Neural crest cell (in vitro differentiated cells): ENCODE measurements at places on chromosomes 5 and 9. TPM values are rescaled to one million over a fixed set of nuclear protein-coding genes. Genes with fewer than 3 reads are reported as not detected.

BTNL8 gene
- total RNA-seq, result not detected in 2 replicates

DNA sequence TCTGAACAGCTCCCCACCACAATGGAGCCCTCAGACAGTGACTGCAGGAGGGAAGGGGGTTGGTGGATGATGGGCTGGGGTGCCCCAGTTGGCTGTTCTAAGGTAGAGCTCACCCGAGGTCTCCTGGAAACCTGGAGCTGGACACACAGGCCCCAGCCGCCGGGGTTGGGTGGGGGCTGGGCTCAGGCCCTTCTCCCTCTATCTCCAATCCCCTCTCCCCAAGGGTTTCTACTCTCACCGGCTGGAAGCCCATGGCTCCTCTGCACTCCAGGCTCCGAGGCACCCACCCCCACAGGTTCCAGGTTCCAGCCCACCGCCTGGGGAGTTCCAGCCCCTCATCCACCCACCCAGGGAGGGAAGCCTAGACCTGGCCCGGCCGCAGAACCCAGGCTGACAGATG is 766 bp downstream of the NR5A1 start:
- no peaks in the 10 kb centered on the region for H3K36me3 ChIP-seq
- peaks cover 6% of the 10 kb centered on the region for H3K4me1 ChIP-seq
- peaks cover 55% of the 10 kb centered on the region for H3K27me3 ChIP-seq
- H3K4me3 ChIP-seq, result no peak overlapping the region
- H3K27ac ChIP-seq, result no peak overlapping the region

DNA sequence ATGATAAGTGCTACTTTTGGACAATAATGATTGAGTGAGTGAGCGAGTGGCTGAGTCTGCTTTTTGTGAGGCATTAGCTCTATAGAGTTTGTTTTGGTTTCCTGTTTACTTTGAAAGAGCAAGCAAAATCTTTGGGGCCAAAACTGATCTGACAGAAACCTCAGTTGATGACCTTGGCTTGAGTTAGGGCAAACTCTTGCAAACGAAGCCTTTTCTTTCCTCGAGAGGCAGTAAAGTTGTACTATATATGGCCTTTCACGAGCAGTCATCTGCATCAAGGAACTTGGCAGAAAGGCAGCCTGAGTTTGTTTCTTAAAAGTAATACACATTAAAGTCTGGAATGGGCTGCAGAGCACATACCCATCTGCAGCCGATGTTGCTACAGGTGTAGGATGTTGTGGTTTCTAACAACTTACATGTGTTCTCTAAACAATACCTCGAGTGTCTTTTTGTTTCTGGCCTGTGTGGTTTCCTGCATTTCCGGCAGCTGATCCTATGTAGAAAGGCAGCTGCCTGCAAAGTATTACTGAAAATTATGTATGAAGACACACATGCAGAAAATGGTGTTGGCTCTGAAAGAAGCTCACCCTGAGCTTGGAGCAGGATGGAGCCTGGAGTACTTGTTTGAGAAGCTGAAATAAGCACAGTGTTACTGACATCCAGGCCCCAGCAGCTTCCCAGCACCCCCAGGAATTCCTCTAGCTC is 60.8 kb downstream of the FOXD1 start:
- peaks cover 8% of the 10 kb centered on the region for H3K36me3 ChIP-seq
- H3K4me3 ChIP-seq, result no peak overlapping the region
- H3K4me1 ChIP-seq, result no peaks in the 10 kb centered on the region
- H3K27me3 ChIP-seq, result peaks cover 21% of the 10 kb centered on the region
- no peak overlapping the region for H3K27ac ChIP-seq
- DNase-seq, result no peak

DNA sequence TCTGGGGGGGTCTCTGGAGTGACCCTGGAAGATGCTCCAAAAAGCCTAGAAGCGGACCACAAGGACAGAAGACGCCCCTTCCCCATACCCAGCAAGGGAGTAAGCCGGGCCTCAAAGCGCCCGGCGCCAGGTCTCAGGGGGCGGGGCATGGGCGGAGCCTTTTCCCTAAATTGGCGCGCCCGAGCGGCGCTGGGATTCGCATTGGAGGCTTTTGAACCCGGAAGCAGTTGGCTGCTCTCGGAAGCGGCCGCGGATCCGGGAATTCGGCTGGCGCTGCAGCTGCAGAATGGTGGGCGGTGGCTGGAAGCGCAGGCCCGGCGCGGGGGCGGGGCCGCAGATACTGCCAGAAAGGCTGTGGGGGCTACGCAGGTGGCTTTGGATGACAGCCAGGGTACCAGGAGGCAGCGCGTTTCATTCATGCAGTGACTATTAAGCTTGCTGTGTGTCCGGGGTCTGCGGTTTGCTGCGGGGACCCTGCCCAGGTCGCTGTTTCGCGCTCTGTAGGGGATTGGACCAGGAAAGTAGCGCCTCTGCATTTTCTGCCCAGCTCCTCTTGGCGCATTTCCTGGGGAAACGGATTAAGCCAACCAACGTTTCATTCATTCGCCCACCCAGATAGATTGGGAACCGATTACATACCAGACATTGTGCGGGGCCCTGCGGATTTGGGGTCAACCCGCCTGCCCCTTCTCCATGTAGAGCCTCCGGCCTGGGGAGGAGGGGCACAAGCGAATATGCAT is 83.0 kb upstream of the FREM1 start:
- DNase-seq, result peak; percentile 73
- peak overlapping the region; percentile 40 for H3K27ac ChIP-seq
- peaks cover 7% of the 10 kb centered on the region for H3K36me3 ChIP-seq
- peak overlapping the region; percentile 87 for H3K4me3 ChIP-seq
- peaks cover 24% of the 10 kb centered on the region for H3K4me1 ChIP-seq
- no peaks in the 10 kb centered on the region for H3K27me3 ChIP-seq

- no peak overlapping the region for H3K27ac ChIP-seq
- no peaks in the 10 kb centered on the region for H3K4me1 ChIP-seq
- no peaks in the 10 kb centered on the region for H3K27me3 ChIP-seq
- DNase-seq, result no peak
- H3K36me3 ChIP-seq, result no peaks in the 10 kb centered on the region
Measured at GRCh38 chr5:31993165-31993961, 180.8 kb downstream of the GOLPH3 start.

DNA sequence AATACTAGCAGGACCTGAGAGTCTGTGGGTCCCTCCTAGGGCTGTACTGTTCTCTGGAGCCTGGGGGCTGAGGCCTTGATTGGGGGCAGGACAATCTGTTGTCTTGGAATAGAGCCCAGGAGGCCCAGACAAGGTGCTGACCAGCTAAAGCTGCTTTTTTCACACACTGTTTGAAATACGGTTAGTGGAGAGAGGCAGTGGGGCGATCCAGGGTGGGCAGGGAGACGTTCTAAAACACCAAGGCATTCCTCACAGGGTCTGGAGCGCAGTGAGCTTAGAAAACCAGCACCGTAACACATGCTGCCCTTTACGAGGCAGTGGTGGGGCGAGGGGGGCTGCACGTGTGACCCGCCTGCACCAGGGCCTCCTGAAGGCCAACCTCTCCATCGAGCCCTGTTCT is 55.1 kb downstream of the EHMT1 start:
- no peak overlapping the region for H3K4me3 ChIP-seq
- H3K27me3 ChIP-seq, result no peaks in the 10 kb centered on the region
- H3K27ac ChIP-seq, result no peak overlapping the region
- H3K4me1 ChIP-seq, result peaks cover 51% of the 10 kb centered on the region
- peaks cover 19% of the 10 kb centered on the region for H3K36me3 ChIP-seq

- H3K36me3 ChIP-seq, result peaks cover 7% of the 10 kb centered on the region
- peak overlapping the region; percentile 3 for H3K27ac ChIP-seq
- H3K4me1 ChIP-seq, result no peaks in the 10 kb centered on the region
- peaks cover 7% of the 10 kb centered on the region for H3K27me3 ChIP-seq
Measured at GRCh38 chr9:138078846-138079245, 201.3 kb downstream of the CACNA1B start.

DNA sequence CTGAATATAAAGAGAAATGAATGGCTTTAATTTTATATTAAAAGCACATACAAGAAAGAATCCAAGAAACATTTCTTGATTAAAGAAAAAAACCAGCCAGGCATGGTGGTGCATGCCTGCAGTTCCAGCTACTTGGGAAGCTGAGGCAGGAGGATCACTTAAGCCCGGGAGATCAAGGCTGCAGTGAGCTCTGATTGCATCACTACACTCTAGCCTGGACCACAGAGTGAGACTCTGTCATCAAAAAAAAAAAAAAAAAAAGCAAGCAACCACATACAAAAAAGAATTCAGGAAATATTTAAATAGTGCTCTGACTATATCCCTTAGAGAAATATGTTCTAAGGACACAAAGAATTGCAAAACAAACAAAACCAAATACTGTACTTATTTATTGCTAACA is 2.5 kb upstream of the PLAC8L1 start:
- no peak overlapping the region for H3K4me3 ChIP-seq
- H3K36me3 ChIP-seq, result peaks cover 3% of the 10 kb centered on the region
- no peaks in the 10 kb centered on the region for H3K27me3 ChIP-seq
- no peak for DNase-seq
- H3K4me1 ChIP-seq, result no peaks in the 10 kb centered on the region

GRCh38 chr5:60487885-60488442 is 212.0 kb downstream of the DEPDC1B start:
- H3K27ac ChIP-seq, result no peak overlapping the region
- no peaks in the 10 kb centered on the region for H3K27me3 ChIP-seq
- no peak overlapping the region for H3K4me3 ChIP-seq

DNA sequence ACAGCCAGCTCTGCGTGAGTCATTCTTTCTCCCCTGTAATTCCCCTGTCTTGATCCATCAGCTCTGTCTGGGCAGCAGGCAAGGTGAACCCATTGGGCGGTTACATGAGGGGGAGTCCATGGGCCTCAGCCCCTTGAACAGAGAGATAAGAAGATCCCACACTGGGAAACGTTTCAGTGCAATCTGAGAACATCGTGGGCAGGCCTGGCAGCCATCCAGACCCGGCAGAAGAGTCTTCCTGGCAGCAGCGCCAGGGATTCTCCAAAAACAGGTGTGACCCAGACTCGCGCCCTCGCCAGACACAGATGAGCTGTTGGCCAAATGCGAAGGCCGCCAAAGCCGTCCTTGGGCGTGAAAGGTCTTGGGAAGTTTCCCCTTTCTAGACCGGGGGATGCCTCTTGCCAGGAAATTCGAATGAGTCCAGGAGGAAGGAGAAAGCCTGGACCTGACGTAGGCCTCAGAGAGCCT is 6.4 kb upstream of the SLC12A7 start:
- H3K36me3 ChIP-seq, result no peaks in the 10 kb centered on the region
- H3K27me3 ChIP-seq, result no peaks in the 10 kb centered on the region
- peaks cover 4% of the 10 kb centered on the region for H3K4me1 ChIP-seq
- no peak overlapping the region for H3K4me3 ChIP-seq

DNA sequence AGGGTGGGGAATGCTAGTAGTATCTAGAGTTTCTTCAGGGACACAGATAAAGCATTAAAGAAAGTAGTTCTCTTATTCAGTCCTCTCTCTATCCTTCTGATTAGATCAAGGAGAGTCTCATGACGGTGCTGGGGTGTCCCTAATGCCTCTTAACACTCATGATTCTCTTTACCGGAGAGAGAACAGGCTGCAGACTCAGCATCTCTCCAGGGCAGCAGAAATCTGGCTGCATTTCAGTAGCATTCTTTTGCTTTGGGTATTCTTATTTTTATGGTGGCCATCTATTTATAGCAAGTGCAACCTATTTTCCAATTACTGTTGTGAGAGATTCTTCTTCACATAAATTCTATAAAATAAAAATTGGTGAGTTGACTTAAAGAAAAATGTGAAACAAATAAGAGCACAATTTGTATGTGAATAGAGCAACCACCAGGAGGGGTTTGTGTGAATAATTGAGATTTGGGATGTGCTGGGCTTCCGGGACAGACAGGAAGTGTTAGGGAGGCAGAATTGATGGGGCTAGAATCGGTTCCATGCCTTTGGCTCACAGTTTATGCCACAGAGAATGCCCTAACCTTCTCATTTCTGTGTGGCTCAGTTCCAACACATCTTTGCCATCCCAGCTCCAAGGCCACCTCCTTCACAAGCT is 23.8 kb upstream of the BOD1 start:
- no peak overlapping the region for H3K27ac ChIP-seq
- no peak for DNase-seq
- no peak overlapping the region for H3K4me3 ChIP-seq
- peaks cover 22% of the 10 kb centered on the region for H3K4me1 ChIP-seq
- no peaks in the 10 kb centered on the region for H3K27me3 ChIP-seq

GRCh38 chr5:11052871-11053270 is 291.8 kb upstream of the DAP start:
- no peak overlapping the region for H3K4me3 ChIP-seq
- H3K27me3 ChIP-seq, result no peaks in the 10 kb centered on the region
- H3K27ac ChIP-seq, result no peak overlapping the region
- DNase-seq, result no peak
- peaks cover 18% of the 10 kb centered on the region for H3K4me1 ChIP-seq
- H3K36me3 ChIP-seq, result peaks cover 15% of the 10 kb centered on the region

GRCh38 chr5:132277971-132278853 is 16.0 kb upstream of the SLC22A4 start:
- peak overlapping the region; percentile 7 for H3K4me3 ChIP-seq
- DNase-seq, result no peak
- H3K27me3 ChIP-seq, result no peaks in the 10 kb centered on the region
- H3K36me3 ChIP-seq, result no peaks in the 10 kb centered on the region
- H3K4me1 ChIP-seq, result peaks cover 37% of the 10 kb centered on the region
- peak overlapping the region; percentile 10 for H3K27ac ChIP-seq

DNA sequence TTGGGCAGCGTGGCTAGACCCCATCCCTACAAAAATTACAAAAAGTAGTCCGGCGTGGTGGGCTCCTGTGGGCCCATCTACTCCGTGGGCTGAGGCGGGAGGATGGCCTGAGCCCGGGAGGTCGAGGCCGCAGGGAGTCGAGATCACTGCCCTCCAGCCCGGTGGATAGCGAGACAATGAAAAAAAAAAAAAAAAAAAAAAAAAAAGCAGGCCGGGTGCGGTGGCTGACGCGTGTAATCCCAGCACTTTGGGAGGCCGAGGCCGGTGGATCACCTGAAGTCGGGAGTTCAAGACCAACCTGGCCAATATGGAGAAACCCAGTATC is 110.5 kb upstream of the LPCAT1 start:
- no peaks in the 10 kb centered on the region for H3K27me3 ChIP-seq
- no peak for DNase-seq
- H3K4me3 ChIP-seq, result peak overlapping the region; percentile 86

- no peak overlapping the region for H3K4me3 ChIP-seq
- no peaks in the 10 kb centered on the region for H3K4me1 ChIP-seq
- no peaks in the 10 kb centered on the region for H3K27me3 ChIP-seq
- no peak for DNase-seq
- H3K27ac ChIP-seq, result no peak overlapping the region
Measured at GRCh38 chr5:113311301-113311700, 123.5 kb downstream of the TSSK1B start.
